NCI-H1417 treated with DMSO at 0.1 percent for 48 hours (cell line): ENCODE measurements at places on chromosomes 7 and 10.

DNA sequence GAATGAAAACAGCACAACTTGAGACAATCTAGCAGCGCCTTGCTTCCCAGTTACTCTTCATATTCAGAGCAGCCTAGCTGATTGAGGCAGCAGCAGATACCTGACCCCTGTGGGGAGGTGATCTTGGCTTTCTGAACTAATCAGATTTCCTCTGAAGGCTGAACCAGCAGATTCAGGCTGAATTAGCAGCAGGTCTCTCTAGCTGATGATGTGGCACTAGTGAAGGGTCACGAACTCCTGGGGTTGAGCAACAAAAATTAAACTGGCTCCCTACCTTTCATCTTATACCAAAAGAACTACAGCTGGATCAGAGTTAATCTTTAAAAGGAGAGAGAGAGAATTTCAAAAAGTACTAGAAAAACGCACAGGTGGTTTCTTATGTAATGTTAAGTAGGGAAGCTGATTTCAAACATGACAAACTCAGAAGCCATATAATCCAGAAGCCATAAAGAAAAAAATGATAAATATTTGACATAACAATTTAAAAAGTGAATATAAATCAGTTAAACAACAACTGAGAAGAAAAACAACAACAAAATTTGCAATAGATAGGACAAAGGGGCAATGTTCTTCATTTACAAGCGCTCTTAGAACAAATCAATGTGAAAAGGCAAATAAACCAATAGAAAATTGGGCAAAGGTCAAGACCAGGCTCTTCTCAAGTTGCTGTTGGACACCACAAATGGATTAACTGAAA, 13.5 kb downstream of the SLC25A13 start:
- no peak for DNase-seq

- no peak for DNase-seq
Measured at GRCh38 chr7:118300177-118300576, 75.7 kb downstream of the ANKRD7 start.

GRCh38 chr10:52539463-52539862, 225.4 kb downstream of the DKK1 start:
- no peak for DNase-seq

- no peak for DNase-seq
Measured at GRCh38 chr7:77940647-77941046, 142.1 kb downstream of the PHTF2 start.

DNA sequence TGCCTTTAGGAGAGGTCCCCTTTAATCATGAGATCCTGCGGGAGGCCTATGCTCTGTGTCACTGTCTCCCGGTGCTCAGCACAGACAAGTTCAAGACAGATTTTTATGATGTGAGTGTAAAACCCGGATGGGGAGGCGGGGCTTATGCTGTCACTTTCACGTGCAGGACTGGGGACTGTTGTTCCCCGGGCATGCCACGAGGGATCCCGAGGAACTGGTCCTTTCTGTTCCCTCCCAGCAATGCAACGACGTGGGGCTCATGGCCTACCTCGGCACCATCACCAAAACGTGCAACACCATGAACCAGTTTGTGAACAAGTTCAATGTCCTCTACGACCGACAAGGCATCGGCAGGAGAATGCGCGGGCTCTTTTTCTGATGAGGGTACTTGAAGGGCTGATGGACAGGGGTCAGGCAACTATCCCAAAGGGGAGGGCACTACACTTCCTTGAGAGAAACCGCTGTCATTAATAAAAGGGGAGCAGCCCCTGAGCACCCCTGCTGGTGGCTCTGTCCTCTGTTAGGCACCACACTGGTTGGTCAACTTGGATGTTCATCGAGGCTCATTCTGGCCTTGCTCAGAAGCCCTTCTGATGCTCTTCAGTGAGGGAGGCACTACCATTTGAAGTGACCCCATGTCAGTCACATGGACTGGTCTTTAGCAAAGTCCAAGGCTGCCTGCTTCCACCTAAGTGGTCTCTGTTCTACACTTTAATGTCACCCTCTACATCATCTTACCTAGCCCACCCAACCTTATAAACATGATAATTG, 2.8 kb downstream of the COPS6 start:
- DNase-seq, result no peak

DNA sequence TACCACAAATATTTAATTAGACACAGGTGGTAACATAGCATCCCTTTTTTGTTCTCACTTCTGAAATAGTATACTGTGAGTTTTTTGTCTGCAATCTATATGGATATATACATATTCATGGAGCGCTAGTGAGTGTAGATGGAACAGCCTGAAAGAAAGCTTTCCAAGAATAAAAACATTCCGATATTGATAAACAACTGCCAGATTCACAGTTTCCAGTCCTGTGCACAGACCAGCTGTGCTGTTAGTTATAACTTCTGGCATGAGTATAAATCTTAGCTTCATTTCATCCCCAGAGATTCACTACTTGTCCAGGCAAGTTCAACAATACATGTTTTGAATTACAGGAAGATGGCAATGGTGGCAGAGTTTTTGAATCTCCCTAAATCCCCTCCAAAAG, 467.1 kb upstream of the STEAP1 start:
- no peak for DNase-seq

DNA sequence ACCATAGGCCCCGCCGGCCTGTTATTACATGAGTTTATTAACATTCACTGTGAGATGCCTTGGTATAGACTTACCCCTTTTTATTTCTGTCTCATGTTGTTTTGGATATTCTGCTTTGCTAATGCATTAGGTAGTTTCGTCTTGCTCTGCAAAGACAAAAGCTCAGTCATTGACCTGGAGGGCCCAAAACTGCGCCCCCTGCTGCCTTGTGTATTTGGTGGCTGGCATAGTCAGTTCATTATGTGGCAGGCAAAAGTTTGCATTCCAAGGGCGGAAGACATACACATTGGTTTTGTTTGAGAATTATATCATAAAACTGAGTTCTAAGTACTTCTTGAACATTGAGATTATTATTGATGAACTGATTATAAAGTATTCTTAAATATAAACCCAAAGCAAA, 372.5 kb downstream of the SDK1 start:
- no peak for DNase-seq

DNA sequence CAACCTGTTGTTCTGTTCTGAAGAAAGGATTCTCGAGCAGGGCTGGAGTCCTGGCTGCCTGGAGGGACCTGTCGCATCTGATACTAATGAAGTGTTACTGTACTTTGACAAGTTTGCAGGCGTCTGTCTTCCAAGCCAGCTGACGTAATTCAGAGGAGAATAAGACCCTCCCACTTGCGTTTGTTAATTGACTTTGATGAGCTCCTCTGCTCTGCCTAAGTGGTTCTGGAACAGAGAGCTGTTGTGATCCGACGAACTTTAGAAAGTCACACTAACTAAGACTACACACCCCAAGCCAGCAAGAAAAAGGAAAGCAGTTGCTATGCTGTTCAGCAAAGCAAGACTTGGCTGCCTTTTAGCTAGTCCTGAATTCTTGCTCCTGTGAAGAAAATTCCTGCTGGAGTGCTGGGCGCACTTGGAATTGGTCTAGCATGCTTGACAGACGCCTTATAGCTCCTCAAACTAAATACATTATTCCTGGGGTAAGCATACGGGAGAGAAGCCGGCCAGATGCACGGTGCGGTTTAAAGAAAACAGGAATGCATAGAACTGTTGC, 200.3 kb downstream of the CACNB2 start:
- DNase-seq, result no peak

- no peak for DNase-seq
Measured at GRCh38 chr10:5095687-5096086, 1.5 kb downstream of the AKR1C3 start.

DNA sequence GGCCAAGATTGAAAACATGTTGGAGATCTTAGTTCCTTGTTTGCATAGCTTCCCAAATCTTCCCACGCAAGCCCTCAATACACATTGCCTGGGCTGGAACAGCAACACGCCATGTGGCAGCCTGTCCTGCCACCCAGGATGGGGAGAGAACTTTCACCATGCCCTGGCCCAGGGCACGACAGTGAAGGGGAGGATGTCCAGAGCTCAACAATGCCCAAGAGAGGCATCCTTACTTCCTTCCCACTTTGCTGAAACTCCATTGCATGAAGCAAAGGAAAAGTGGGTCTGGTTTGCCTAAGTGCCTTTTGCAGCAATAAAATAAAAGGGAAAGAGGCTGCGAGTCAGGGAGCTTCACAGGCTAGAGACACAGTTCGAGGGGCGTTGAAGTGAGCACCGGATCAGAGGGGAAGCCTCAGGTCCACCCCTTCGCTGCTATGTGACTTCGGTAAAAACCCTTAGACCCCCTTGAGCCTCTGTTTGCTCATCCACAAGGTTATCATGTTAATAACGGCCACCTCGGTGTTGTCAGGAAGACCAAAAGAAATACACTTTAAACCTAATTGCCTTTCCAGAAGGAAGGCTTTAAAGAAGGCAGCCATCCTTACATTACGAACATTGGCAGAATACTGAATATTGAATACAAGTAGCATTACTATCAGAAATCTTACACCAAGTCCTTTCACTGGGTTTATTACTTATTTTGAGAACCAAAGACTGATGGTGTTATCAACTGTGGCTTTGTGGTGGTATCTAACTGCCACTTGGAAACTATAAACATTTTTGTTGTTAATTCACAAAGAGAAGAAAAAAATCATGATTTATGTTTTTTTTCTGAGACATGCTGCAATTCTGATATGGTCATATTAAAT, 133.3 kb downstream of the ICA1 start:
- DNase-seq, result no peak

DNA sequence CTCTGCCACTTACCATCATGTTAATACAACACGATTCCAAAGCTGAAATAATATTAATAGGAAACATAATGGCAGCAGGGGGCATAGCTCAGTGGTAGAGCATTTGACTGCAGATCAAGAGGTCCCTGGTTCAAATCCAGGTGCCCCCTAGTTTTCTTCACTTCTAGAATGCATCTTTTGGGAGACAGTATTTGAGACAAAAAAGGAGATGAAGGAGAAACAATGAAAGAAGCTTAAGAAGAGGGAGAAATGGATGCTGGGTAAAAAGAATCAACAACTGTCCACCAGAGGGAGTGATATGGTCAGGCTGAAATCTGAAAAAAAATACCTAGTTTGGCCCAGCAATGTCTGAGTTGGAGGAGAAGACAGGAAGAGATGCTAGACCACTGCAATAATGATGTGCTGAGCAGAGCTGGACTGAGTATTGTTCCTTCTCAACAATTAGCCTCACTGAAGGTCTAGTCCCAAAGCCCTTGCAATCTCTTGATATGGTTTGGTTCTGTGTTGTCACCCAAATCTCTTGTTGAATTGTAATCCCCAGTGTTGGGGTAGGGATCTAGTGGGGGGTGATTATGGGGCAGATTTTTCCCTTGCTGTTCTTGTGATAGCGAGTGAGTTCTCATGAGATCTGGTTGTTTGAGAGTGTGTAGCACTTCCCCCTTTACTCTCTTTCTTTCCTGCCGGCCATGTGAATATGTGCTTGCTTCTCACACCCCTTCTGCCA, 48.3 kb downstream of the ZNF783 start:
- DNase-seq, result peak; percentile 27

DNA sequence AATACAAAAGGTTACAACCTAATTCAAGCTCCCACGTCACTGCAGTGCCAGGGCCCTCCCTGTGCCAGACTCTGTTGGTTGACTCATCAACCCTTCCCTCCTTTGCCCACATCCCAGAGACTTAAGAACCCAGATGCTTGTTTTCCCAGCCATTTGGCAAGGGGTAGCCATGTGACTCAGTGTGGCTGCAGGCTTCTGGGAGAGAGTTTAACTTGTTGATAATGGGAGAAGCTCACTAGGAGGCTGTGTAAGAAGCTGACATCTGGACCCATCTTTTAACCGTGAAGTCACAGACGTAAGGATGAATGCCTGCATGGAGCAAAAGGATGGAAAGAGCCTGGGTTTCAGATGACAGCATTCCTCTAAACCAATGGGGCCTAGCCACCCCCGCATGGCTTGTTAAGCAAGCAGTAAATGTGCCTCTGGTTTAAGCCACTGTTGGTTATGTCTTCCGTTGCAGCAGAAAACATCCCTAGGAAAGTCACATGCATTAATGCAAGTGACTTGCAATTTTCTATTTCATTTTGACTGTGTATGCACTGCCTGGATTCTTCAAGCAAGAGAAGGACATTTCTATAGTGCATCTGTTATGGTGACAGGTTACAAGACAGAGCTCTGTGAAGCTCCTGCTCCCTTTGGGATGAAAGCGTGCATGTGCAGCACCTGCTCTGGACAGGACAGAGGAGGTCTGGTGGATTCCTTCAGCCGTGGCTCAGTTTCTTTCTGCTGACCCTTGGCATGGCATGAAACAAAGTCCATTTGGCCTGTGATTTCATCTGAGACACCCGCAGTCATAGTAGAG, 57.5 kb upstream of the CREB5 start:
- no peak for DNase-seq

GRCh38 chr10:101967713-101968112, 88.3 kb downstream of the ARMH3 start:
- no peak for DNase-seq

GRCh38 chr10:15897287-15897686, 37.0 kb upstream of the MINDY3 start:
- no peak for DNase-seq

DNA sequence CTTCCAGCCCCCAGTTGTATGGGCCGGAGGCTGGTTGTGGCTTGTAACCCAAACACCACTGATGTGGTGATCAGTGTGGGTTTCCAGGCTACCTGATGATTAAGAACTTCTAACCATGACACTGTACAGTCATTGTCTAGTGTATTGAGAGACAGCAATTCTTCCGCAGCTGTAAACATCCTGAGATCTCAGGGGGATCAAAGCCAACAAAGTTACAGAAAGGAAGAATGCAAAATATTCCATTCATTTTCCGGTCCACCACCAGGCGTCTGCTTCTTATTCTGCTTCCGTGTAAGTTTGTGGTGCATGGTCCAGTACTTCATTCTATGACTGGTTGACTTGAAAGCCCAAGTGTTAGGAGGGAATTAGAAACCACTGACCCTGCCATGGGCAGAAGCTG, 10.3 kb upstream of the GLI3 start:
- no peak for DNase-seq

- no peak for DNase-seq
Measured at GRCh38 chr10:52673468-52673867, 99.1 kb downstream of the MBL2 start.

DNA sequence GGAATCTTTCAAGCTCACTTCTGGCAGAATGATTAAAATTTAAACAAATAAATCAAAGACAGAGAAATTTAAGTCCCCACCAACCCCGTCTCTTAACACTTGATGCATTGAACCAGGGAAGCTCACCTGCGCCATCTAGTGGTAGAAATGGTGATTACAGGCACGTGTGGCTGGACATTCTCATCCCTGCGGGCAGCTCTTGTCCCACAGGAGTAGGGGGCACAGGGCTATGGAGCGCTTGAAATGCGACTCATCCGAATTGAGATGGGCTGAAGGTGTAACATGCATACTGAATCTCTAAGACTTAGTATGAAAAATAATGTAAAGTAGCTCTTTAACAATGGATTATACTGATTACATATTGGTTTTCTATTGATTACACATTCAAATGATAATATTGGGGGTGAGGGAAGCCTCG, 24.8 kb upstream of the SLIT1 start:
- peak; percentile 9 for DNase-seq

DNA sequence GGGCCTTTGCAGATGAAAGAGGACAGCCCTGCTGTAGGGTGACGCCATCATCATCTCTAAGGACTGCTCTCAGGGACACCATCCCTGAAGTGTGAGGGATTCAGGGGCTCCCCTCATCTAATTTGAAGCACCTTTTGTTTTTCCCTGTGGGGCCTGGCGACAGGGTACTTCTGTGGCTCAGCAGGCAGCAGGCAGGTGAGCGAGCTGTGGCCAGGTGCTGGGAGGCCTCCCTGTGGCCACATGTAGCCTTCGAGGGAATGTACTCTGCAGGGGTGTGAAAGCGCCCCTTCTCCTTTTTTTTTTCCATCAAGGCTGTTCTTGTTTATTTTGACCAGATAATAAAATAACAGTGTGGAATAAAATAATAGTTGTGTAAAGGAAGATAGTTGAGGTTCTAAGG, 118.2 kb upstream of the DPP6 start:
- no peak for DNase-seq

GRCh38 chr10:74103560-74104258, 46.9 kb downstream of the AP3M1 start:
- no peak for DNase-seq
